Activated naive CD8-positive, alpha-beta T cell treated with anti-CD3 and anti-CD28 coated beads for 36 hours (primary cell): ENCODE measurements at places on chromosomes 2 and 18. TPM values are rescaled to one million over a fixed set of nuclear protein-coding genes. Genes with fewer than 3 reads are reported as not detected.

Gene APLF
- total RNA-seq = 2.4 TPM

Gene IL1RL1
- total RNA-seq = 0.10 TPM

Gene LRATD1
- not detected for total RNA-seq

Gene TBR1
- not detected for total RNA-seq

Gene FBXO41
- 45.8 TPM for total RNA-seq

Gene RASGRP3
- total RNA-seq = 5.8 TPM

Gene PMAIP1
- 82.0 TPM for total RNA-seq

Gene POU3F3
- total RNA-seq = not detected

Gene STK11IP
- total RNA-seq = 24.5 TPM

Gene OSBPL1A
- 4.0 TPM for total RNA-seq

Gene SOWAHC
- total RNA-seq = 0.31 TPM

Gene DSG1
- not detected for total RNA-seq

Gene ARHGAP25
- 51.0 TPM for total RNA-seq

Gene NEU2
- total RNA-seq = not detected

Gene UGT1A3
- total RNA-seq = not detected

Gene RPRM
- not detected for total RNA-seq

Gene RFTN2
- total RNA-seq = not detected

Gene ACKR3
- total RNA-seq = 1.3 TPM

Gene PCBP1
- total RNA-seq = 455 TPM

Gene CHRNA1
- not detected for total RNA-seq

Gene FAM136A
- total RNA-seq = 115 TPM

Gene CD8B2
- total RNA-seq = 4.6 TPM

Gene PROKR1
- total RNA-seq = 0.52 TPM

Gene NT5DC4
- not detected for total RNA-seq

Gene L3MBTL4
- 0.38 TPM for total RNA-seq

Gene POTEC
- not detected for total RNA-seq

Gene HES6
- total RNA-seq = 4.0 TPM

Gene ATP8B1
- 1.4 TPM for total RNA-seq

Gene DPP10
- not detected for total RNA-seq

Gene EPB41L3
- total RNA-seq = 1.1 TPM

Gene SLC11A1
- 0.08 TPM for total RNA-seq

Gene TXNDC2
- not detected for total RNA-seq

Gene TTR
- total RNA-seq = not detected

Gene TSPYL6
- not detected for total RNA-seq

Gene CELF4
- not detected for total RNA-seq

Gene SERPINB10
- not detected for total RNA-seq

Gene LCT
- 0.31 TPM for total RNA-seq

Gene ALKAL2
- not detected for total RNA-seq

Gene LIPG
- total RNA-seq = 0.64 TPM

Gene C1QL2
- not detected for total RNA-seq

Gene ACTR3
- total RNA-seq = 480 TPM

Gene MEP1B
- 0.08 TPM for total RNA-seq

Gene FBLN7
- total RNA-seq = 8.8 TPM
